ENCODE measurements at places on chromosomes 6 and 20.

DNA sequence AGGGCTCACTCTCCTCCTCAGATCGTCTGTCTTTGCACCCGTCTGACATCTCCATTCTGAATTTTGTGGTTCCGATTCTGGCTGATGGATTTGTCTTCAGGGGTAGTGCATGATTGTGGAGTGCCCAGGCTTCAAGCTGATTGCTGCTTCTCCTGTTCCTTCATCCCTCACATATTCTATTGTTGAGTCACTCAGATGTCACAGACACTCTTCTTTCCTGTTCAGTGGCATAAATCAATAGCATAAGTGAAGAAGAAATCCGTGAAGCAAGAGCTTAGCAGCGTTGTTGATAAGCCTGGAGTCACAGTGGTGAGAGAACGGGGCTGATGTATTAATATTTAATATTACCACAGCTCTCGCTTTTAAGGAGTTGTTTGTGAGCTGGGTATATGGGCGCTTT, 152.5 kb downstream of the MTHFD1L start:
- H3K27me3 ChIP-seq: no peaks in the 10 kb centered on the region
- H3K27ac ChIP-seq: no peak overlapping the region
- H3K4me3 ChIP-seq: no peak overlapping the region

GRCh38 chr6:119071576-119071975, 6.9 kb downstream of the FAM184A start:
- DNase-seq: no peak
- no peak overlapping the region for H3K4me3 ChIP-seq
- no peaks in the 10 kb centered on the region for H3K27me3 ChIP-seq
- no peaks in the 10 kb centered on the region for H3K4me1 ChIP-seq

GRCh38 chr6:163877877-163878639, 463.5 kb downstream of the QKI start:
- H3K27ac ChIP-seq: no peak overlapping the region
- DNase-seq: peak; percentile 32
- peaks cover 7% of the 10 kb centered on the region for H3K4me1 ChIP-seq
- H3K27me3 ChIP-seq: no peaks in the 10 kb centered on the region
- H3K4me3 ChIP-seq: no peak overlapping the region
- H3K36me3 ChIP-seq: no peaks in the 10 kb centered on the region

DNA sequence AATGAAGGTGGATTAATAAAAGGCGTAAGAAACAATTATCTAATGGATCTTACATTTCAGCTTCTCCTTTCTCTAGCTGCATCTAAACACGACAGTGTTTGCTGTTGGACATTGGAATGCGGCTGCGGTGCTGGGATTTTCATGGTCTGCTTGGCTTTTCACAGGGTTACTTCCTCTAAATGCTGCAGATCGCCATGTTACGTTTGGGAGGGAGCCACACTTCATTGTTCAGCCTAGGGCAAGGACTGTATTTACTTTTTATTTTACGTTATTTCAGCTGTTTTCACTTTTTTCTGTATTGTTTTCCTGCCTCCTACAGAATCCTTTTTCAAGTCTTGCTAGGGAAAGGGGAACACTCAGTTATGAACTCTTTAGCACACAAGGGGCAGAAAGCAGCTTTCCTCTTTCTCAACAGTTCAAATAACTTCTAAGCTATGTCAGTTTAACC, 97.9 kb upstream of the MTHFD1L start:
- H3K27ac ChIP-seq: peak overlapping the region; percentile 77
- DNase-seq: peak; percentile 91
- H3K4me1 ChIP-seq: peaks cover 26% of the 10 kb centered on the region
- peak overlapping the region; percentile 40 for H3K4me3 ChIP-seq
- H3K27me3 ChIP-seq: no peaks in the 10 kb centered on the region
- no peaks in the 10 kb centered on the region for H3K36me3 ChIP-seq

- no peak for DNase-seq
- H3K4me1 ChIP-seq: no peaks in the 10 kb centered on the region
- no peak overlapping the region for H3K4me3 ChIP-seq
- no peaks in the 10 kb centered on the region for H3K27me3 ChIP-seq
- H3K27ac ChIP-seq: no peak overlapping the region
Observed at GRCh38 chr6:105251689-105252088, 71.9 kb upstream of the POPDC3 start.

GRCh38 chr20:50528804-50529351, 18.7 kb downstream of the PTPN1 start:
- no peak overlapping the region for H3K4me3 ChIP-seq
- H3K36me3 ChIP-seq: 0 out of 2 replicates have a peak, but pooled peaks cover 3% of the 10 kb centered on the region
- H3K27me3 ChIP-seq: no peaks in the 10 kb centered on the region
- no peak for DNase-seq
- H3K4me1 ChIP-seq: 0 out of 2 replicates have a peak, but pooled peaks cover 3% of the 10 kb centered on the region
- H3K27ac ChIP-seq: no peak overlapping the region

- H3K36me3 ChIP-seq: no peaks in the 10 kb centered on the region
- no peaks in the 10 kb centered on the region for H3K4me1 ChIP-seq
- DNase-seq: peak; percentile 67
- H3K27me3 ChIP-seq: 0 out of 2 replicates have a peak, but pooled peaks cover 3% of the 10 kb centered on the region
Observed at GRCh38 chr20:60921022-60921622, 330.9 kb upstream of the CDH4 start.

GRCh38 chr6:149544646-149545257, 1.1 kb downstream of the PPIL4 start:
- no peak for DNase-seq
- peak overlapping the region; percentile 65 for H3K27ac ChIP-seq
- peaks cover 15% of the 10 kb centered on the region for H3K36me3 ChIP-seq
- H3K27me3 ChIP-seq: no peaks in the 10 kb centered on the region
- 0 out of 2 replicates have a peak, but pooled peaks cover 7% of the 10 kb centered on the region for H3K4me1 ChIP-seq
- H3K4me3 ChIP-seq: peak overlapping the region; percentile 81

GRCh38 chr20:16069389-16070010, 503.7 kb downstream of the KIF16B start:
- no peak overlapping the region for H3K4me3 ChIP-seq
- no peaks in the 10 kb centered on the region for H3K4me1 ChIP-seq
- no peak overlapping the region for H3K27ac ChIP-seq
- no peaks in the 10 kb centered on the region for H3K27me3 ChIP-seq

- DNase-seq: peak; percentile 63
- H3K4me1 ChIP-seq: no peaks in the 10 kb centered on the region
- H3K27me3 ChIP-seq: no peaks in the 10 kb centered on the region
- H3K4me3 ChIP-seq: peak overlapping the region; percentile 96
- peaks cover 29% of the 10 kb centered on the region for H3K36me3 ChIP-seq
Observed at GRCh38 chr6:43575105-43575771, 600 bp downstream of the XPO5 start.

DNA sequence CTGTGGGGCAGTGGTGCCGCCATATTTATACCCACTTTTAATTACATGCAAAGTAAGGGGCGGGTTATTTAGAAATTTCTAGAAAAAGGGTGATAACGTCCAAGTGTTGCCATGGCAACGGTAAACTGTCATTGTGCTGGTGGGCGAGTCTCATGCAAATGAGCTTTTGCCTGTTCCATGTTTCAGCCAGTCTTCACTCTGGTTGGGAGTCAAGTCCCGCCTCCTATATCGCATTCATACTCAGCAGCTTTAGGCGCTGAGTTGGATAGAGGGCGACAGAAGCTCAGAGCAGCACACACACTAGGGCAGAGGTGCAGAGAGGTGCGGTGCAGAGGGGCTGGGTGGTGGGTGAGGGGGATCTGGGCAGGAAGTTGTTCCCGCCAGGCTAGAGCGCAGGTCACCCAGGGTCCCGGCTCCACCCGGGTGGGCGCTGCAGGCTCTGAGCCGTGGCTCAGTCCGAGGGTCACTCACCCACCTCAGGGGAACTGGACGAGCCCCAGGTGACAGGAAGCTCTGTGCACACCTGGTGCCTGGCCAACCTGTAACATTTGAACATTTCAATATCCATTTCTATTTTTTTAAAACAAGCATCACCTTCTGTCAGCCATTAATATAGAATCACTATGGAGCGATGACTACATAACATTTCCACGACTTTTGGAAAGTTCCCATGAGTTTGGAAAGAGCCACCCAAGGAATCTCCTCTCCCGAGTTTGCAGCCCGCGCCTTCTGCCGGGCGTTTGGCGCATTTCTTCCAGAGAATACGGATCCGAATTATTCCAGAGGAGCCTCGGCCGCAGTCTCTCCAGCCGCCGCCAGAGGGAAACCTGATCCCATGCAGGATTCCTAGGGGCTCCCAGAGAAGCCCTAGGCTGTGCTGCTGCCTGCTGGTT, 89.1 kb upstream of the PHACTR3 start:
- H3K27ac ChIP-seq: no peak overlapping the region
- peaks cover 12% of the 10 kb centered on the region for H3K27me3 ChIP-seq
- peak; percentile 96 for DNase-seq
